Stimulated activated CD8-positive, alpha-beta memory T cell treated with anti-CD3 and anti-CD28 coated beads, Interleukin-2, amount 100 ng/mL, for 1 hour (primary cell): ENCODE measurements at places on chromosomes 5 and 9.

DNA sequence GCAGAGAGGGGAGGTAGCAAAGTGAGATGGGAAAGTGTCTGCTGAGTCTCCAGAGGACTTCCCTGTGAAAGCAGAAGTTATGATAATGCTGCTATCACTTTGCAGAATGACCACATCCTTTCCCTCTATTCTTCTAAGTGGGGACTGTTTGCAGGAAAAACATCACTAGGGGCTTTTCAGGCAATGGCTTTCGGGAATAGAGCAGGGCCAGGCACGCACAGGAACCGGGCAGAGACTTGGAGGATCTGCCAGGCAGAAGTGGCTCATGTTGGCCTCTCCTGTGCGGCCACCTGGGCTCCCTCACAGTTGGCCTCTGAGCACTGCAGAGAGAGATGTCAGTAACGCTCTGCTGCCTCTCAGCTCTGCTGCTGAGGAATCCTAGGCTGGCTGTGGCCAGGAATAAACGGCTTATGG is 214.7 kb downstream of the MAST4 start:
- no peak for DNase-seq

- no peak for DNase-seq
Measured at GRCh38 chr9:613771-614347, 227.6 kb upstream of the DMRT1 start.

DNA sequence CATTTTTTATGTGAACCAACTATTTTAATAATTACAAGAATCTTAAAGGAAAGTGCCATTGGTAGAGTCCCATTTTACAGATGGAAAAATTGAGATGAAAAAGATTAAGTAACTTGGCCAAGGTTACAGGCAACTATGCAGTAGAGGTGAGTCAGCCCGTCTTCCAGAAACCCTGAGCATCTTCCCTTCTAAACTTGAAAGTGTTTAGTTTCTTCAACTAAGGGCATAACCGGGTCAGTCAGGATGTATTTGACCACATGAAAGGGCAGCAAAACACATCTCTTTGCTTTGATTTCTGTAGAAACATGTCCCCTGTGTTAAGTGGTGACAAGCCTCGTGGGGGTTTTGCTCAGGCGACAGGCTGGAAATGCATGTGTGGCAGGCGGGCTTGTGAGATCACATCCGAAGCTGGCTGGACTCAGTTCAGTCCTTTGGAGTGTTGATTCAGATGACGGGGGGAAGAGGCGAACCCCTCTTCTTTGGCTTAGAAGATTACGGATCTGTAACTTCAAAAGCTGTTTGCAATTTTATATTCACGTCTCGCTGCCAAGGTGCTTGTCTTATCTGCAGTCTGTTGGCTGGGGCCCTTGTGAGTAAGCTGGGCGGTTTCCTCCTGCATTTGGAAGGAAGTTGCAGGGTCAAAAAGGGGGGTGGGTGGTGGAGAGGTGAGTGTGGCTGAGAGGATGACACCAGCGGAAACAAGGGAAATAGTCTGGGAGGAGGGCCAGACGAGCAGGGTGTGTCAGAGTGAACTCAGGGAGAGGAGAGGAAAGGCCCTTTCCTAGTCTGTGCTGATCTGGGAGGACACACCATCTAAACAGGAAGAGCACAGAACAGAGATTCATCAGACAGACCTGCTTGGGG is 78.9 kb upstream of the RPS23 start:
- peak; percentile 39 for DNase-seq

DNA sequence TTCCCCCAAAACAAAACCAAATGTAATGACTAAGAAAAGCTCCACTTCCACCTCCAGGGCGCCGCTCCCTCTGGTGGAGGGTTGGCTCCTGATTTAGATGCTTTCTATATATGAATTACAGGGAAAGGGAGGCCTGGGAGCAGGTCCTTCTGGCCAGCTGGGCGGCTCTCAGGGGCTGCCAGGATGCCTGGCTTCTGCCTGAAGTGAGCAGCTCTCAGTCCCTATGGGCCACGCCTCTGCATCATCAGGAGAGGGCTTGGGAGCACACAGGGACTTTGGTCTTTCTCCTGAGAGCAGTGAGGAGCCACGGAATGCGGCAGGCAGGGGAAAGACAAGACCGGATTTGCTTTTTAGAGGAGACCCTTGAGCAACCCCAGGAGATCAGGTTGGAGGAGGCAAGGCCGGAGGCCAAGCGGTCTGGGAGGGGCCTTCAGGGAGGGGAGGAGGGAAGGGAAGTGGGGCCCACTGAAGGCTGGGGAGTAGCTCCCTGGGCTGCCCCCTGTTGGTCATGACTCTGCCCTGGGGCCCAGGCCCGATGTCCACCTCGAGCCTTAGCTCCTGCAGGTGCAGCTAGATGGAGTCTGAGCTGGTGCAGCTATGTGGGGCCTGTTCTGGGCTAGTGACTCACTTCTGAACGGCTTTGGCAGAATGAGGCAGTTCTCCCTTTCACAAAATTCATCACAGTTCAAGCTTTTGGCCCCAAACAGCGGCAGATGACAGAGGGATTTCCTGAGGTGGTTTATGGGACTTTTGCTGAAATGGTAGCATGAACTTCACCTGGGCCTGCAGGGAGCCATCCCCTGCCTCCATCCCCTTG is 11.3 kb upstream of the GRHPR start:
- DNase-seq, result no peak
